ENCODE measurements at places on chromosomes 3 and 15.

DNA sequence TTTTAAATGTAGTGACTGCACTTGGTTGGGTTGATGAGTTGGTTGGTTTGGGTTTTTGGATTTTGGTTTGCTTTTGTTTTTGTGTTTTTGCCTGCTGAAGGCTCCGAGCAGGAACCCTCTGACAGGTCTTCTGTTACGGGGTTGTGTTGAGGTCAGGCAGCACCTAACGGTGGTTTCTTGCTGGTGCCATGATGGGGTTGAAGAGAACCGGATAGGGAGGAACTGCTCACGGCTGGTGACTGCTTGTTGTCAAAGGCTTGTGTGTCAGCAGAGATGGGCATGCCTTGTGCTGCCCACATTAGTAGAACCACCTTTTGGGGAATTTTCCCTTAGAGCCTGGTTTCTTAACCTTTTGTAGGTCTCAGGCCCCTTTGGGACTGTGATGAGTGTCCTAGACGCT is 42.0 kb downstream of the SLC6A6 start:
- DNase-seq, result no peak

DNA sequence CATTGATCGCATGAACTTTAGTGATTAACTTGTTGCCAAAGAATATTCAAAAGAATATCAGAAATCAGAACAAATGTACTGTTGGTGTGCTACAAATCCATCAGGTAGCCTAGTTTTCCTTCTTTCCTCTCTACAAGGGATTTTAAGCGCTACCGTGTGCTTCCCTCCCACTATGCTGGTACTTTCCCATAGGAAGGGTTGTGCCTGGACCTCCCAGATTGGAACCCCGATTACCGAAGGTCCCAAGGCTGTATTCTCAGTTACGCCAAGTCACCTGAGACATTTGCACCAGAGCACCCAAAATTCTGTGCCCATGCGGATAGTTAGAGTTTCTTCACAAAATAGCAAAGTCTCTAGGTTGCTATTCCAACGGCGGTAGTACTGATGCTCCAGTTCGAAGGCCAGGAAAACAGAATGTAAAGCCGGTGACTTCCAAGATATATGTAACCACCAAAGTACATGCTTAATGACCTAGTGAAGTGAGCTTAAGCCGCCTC is 23.4 kb upstream of the GATM start:
- DNase-seq, result no peak

DNA sequence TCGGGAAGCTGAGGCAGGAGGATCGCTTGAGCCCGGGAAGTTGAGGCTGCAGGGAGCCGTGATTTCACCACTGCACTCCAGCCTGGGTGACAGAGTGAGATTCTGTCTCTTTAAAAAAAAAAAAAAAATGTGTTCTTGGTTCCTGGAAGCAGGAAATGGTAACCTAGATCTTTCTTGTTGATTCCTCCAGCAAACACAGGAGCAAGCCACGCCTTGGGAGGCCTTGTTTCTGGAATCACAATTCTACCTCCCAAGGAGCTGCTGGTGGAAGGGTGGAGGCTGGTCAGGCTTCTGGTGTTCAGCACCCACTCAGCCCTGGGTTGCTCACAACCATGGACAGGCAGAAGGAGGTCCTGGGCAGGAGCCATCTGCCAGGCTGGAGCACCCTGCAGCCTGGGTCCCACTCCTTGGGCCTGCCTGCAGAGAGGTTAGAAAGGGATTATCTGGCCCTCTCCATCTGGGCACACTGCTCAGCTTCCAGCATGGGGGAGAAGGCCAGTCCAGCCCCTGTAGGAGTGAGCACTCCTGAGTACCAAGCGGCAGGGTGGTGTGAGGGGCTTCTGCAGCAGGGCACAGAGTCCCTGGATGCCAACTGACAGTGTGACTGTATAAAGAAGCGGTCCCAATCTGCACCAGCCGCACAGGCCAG is 65.6 kb downstream of the ABTB1 start:
- DNase-seq, result no peak

DNA sequence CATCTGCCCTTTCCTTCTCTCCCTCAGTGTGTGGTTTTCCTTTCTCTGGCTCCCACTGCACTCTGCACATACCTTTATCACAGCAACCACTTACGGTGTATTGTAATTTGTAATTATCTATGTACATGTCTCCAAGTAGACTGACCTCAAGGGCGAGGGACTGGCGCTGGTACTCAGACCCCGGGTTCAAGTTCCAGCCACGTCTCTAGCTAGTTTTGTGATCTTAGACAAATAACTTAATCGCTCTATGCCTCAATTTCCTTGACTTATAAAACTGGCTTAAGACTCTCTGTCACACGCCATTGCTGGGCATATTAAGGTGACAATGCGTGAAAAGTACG is 607 bp upstream of the SENP2 start:
- no peak for DNase-seq

- DNase-seq, result no peak
Measured at GRCh38 chr15:88616240-88616639, 4.9 kb upstream of the AEN start.

DNA sequence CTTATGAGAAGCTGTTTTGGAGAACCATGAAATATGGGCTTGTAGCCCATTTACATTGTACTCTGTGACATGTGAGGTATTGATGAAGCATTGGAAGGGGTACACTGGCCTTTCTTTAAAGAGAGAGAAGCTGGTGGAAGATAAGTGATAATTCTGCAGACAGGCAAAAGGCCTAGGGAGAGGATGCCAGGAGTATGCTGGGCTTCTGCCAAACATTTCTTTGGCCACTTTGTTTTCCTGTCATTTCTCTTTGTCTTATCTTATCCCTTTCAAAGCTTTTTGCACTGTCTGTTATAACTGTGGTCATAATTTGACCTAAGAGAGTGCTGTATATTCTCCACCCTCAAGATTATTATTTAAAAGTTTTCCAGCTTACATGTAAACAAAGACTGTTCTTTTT is 109.6 kb upstream of the SEMA6D start:
- DNase-seq, result no peak

- DNase-seq, result no peak
Measured at GRCh38 chr15:98123834-98124233, 163.3 kb downstream of the ARRDC4 start.

DNA sequence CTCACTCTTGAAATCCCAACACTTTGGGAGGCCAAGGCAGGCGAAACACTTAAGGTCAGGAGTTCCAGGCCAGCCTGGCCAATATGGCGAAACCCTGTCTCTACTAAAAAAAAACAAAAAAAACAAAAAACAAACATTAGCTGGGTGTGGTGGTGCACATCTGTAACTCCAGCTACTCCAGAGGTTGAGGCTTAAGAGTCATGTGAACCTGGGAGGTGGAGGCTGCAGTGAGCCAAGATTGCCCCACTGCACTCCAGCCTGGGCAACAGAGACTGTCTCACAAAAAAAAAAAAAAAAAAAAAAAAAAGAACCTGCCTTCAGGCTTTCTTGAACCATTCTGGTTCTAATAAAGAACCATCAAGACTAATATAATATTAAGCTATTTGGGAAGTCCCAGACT is 16.5 kb downstream of the ARPP19 start:
- DNase-seq, result no peak
